NCI-H1092 (cell line): ENCODE measurements at places on chromosomes 11 and 22.

DNA sequence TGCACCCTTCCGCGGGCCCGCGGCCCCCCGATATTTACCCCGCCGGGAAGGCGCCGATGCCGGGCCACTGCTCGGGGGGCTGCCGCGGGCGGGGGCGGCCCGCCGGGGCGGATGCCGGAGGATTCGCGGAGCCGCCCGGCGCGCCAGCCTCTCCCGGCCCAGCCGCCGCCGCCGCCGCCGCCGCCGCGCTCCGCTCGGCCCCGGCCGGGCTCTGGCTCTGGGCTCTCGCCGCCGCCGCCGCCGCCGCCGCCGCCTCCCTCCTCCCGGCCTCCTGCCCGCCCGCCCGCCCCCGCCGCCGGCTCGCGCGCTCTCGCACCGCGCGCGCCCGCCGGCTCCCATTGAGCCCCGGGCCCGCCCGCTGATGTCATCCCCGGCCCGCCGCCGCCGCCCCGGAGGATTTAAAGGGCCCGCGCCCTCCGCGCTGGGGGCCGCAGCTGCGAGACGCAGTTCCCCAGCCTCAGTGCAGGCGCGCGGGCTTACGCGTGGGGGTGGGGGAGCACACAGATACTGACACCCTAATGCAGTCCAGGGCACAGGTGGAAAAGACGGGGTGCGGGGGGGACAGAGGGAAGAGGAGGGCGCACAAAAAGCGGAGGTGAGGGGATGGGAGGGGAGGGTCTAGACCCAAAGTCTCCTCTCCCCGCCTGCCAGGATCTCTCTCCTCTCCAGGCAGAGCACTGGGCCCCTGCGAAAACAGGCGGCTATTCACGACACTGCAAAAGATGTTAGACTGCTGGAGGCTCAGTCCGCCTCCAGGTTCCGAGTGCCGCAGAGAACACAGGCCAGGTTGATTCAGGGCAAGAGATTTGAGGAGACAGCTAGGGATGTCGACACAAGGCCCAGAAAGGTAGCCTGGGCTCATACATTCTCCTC is at the start of gene CSNK1E:
TSS of gene CSNK1E (minus strand) at position 312 of the 873 bp plus-strand sequence. CDS start 3,276 bp downstream, outside the sequence.
- peak; percentile 35 for DNase-seq

- DNase-seq = no peak
Observed at GRCh38 chr11:2742201-2742600, 42.4 kb upstream of the KCNQ1OT1 start.

DNA sequence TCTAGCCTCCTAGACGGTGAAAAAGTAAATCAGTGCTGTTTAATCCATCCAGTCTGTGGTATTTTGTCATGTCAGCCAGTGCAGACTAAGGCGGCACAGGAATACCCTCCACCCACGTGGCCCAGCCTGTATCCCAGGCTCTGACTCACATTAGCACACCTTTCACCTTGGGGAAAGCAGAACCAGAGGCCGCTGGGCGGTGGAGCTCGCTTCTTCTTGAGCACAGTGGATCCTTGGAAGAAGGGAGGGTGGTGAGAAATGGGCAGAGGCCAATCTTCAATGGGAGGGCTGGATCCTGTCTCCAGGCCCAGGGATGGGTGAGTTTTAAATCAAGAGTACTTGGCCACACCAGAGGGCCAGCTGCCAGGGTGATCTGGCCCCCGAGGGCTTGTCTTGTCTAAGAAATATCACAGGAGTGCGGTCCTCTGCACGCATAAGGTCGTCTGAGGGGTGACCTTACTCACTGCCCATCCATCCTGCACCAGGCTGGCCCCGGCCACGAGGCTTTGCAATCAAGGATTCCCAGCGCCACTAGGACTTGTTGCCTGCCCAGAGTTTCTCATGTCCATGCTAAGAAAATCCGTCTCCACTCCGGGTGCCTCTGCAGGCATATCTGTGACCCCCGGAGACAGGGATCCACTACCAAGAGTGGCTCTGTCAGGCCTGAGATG is 658.5 kb downstream of the BRD1 start:
- DNase-seq = no peak

- DNase-seq = no peak
Observed at GRCh38 chr11:77446911-77447629, 26.8 kb downstream of the PAK1 start.
